CD8-positive, alpha-beta T cell (primary cell): ENCODE measurements at places on chromosomes 3 and 15.

DNA sequence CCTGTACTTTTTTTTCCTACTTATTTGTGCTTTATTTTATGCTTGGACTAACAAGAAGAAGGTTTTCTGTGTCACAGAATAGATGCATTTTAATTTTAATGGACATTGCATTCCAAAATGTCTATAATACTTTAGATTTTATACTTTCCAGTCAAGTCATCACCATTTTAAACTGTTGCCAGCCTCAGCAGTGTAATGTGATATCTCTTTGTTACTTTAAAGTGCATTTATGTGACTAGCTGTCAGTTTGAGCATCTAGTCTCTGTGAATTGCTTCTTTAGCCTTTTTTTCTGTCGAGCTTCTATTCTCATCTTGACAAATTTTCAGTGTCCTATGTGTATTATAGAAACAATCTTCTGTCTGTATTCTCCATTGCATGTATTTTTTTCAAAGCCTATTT is 511.4 kb upstream of the CBLB start:
- DNase-seq, result no peak

DNA sequence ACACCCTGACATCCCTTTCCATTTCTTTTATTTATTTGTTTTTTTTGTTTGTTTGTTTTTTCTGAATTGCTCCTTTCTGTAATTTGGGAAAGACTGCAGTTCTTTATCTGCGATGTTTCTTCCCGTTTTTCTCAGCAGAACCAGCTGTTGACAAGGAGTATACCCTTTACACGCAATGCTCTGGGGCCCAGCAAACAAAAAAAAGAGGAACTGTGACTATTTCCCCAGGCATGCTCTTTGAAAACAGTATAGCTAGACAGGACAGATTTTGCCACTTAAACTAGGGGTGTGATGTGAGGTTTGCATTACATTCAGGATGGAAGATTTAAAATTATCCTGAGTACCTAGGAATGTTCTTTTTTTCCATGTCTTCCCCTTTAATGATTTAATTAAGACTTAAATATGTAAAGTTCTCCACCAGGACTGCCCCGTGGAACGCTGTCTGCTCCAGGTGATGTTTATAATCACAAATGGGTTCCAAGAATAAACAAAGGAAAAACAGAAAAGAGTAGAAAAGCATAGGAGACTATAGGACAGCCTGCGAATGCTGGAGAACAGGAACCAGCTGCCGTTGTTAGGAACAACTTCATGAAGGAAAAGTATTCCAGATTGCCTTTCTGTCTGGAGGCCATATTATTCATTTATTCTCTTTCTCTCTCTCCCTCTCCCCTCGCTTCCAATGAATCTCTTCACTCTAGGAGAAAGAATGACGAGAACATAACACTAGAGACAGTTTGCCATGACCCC is 43.3 kb downstream of the TGFBR2 start:
- DNase-seq, result no peak

DNA sequence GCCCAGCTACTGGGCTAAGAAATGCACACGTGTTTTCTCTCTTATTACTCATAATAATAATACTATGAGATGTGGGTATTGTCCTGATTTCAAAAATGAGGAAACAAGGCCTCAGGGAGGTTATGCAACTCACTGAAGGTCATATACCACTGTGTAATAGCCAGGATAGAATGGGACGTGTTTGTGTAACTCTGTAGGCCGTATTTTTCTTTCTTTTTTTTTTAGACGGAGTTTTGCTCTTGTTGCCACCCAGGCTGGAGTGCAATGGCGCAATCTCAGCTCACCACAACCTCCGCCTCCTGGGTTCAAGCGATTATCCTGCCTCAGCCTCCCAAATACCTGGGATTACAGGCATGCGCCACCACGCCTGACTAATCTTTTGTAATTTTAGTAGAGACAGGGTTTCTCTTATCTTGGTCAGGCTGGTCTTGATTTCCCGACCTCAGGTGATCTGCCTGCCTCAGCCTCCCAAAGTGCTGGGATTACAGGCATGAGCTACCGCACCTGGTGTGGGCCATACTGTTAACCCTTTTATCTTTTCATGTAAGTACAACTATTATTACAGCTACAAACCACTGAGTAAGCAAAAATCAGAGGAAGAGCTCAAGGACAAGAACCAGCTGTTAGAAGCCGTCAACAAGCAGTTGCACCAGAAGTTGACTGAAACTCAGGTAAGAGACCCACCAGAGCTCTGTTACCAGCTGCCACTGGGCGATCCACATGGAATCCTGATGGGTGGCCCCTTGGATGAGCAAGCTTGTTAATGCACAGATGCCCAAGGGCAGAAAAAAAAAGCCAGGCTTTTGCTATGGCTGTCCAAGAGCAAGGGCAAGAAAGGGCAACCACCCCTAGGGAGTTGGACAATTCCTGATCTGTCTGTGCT is 6.7 kb downstream of the KNSTRN start:
- no peak for DNase-seq

DNA sequence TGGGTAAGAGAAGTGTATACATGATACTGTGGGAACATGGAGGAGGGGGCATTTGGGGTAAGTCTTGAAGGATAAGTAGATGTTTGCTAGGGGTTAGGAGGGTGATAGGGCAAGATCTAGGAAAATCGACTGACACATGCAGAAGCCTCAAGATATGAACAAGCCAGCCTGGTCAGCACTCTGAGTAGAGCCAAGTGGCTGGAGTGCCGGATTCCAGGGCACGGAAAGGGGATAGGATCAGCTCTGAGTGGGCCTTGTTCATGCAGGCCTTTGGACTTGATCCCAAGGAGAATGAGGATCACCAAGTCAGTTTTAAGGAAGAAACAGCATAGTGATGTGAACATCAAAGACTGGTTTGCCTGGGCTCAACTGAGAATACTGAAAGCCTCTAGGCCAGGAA is 24.3 kb upstream of the MANF start:
- DNase-seq, result no peak

- no peak for DNase-seq
These were observed 94.7 kb upstream of the TUSC7 start for GRCh38 chr3:116614795-116615362.

DNA sequence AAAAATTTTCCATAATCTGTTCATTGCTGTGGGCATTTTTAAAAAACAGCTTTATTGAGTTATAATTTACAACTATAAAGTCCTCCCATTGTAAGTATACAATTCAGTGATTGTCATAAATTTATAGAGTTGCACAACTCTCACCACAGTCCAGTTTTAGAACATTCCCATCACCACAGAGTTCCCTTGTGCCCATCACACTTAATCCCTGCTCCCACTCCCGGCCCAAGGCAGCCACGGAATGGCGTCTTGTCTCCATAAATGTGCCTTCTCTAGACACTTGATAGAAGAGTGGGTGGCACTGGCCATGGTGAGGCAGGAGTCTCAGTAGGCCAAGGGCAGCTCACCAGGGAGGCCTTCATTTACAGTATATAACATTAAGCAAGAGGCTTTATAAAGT is 6.3 kb downstream of the TSEN2 start:
- no peak for DNase-seq

DNA sequence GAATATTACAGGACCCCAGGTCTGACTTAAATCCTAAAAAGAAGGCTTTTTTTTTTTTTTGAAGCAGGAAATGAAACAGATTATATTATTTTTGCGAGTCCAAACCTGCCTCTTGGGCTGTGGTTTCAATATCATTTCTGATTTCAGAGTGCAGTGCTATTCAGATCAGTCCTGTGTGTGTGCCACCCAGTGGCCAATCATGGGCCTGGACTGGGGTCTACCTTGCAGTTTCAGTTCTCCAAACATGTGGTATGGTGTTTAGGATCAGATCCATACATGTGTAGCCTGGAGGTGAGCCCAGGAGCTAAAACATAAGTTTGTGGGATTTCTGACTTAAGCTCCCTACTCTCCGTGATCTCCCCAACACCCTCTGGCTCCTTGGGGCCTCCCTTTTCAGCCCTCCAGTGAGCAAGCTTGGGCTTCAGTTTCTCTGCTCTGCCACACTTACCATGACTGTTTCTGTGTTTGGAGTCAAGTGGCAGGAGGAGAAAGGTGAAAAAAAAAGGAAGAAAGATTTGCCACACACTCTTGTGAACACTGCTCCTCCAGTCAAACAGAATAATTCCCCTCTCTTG is 12.1 kb upstream of the THSD4 start:
- DNase-seq, result no peak

GRCh38 chr3:111335512-111336303 is 206.3 kb upstream of the CD96 start:
- DNase-seq, result no peak

DNA sequence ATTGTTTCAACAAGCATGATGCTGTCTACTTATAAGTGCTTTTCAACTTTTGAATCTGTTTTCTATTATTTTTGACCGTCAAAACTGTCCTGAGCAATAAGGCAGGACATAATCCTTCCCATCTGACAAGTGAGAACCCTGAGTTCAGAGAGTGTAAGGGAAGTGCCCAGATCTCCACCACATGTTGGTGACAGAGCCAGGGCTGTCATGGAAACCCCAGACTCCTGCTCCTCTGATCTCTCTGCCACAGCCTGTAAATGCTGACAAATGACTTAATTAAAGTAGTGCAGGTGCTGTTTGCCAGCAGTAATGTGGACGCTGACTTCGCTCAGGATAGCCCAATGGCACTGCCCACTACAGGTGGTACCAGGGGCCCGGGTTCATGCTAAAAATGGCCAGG is 40.3 kb downstream of the SPSB4 start:
- no peak for DNase-seq

- no peak for DNase-seq
These were observed 8.9 kb downstream of the OR5AC2 start for GRCh38 chr3:98095882-98096281.

GRCh38 chr3:127113571-127113891 is 79.4 kb upstream of the PRR23E start:
- DNase-seq, result no peak

GRCh38 chr3:46711760-46712159 is 5.9 kb downstream of the PRSS50 start:
- no peak for DNase-seq
